ENCODE measurements at places on chromosomes 1 and 21. TPM values are rescaled to one million over a fixed set of nuclear protein-coding genes. Genes with fewer than 3 reads are reported as not detected.

GRCh38 chr1:115430441-115431158, 92.6 kb upstream of the NGF start:
- no peak for DNase-seq

The S100A1 gene
- not detected for total RNA-seq

- no peak for DNase-seq
Measured at GRCh38 chr1:93670141-93670540, 11.5 kb downstream of the BCAR3 start.

The SELL gene
- total RNA-seq: not detected

The AIDA gene
- total RNA-seq: 71.6 TPM

GRCh38 chr1:30465096-30465495, 258.3 kb downstream of the MATN1 start:
- DNase-seq: no peak

The F5 gene
- total RNA-seq: not detected

The C4BPA gene
- not detected for total RNA-seq

GRCh38 chr1:180219776-180220175, 10.3 kb upstream of the LHX4 start:
- no peak for DNase-seq

GRCh38 chr21:14755086-14755485, 209.0 kb upstream of the SAMSN1 start:
- DNase-seq: no peak

The C1orf116 gene
- total RNA-seq: 0.37 TPM

The TMEM269 gene
- total RNA-seq: 0.91 TPM

DNA sequence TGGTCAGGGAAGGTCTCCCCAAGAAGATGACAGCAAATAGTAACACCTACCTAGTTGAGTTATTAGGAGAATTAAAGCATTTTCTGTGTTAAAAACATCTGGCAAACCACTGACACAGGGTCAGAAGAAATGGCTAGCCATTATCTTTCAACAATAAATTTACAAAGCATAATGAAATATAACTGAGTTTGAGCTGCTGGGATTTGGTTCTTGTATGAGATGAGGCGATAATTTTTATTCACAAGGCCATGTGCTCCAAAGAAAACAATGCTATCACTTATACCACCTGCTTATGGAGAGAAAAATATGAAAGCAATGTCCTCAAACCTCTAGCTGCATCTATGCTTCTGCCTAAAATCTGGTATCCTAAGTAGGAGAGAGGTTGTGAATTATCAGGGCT, 202.3 kb downstream of the CRB1 start:
- DNase-seq: no peak

DNA sequence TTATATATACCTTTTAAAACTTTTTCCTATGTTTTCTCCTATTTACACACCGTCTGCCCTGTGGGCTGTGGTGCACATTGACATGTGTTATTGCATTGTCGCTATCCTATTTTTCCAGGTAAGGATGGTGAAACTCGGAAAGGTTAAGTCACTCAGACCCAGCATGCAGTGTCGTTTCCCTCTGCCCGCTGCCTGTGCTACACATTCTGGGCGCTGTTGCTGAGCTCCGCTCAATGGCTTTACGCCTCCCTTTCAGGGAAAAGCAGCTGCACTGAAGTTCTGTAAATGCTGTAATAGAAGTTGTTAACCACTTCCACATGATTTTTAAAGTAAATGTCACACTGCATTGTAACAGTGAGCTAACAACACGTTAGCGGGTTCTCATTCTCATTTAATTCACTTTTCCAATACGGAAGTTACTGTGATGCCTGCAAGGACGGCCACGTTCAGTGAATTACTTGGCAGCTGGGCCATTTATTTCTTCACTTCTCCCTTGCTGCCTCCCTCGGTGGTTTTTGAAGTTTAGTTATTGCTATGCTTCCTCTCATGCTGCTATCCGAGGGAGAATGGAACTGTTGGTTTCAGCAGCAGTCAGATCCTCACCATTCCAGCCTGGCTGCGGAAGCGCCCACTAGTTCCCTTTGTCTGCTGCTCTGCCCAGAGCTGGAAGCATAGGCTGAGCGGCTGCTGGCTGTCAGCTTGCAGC, 288.7 kb downstream of the SPATA17 start:
- no peak for DNase-seq

- no peak for DNase-seq
Measured at GRCh38 chr1:95095833-95096217, 21.3 kb upstream of the TLCD4 start.

The WDR64 gene
- not detected for total RNA-seq

The SFN gene
- total RNA-seq: 0.30 TPM

- no peak for DNase-seq
Measured at GRCh38 chr1:246901874-246902273, 29.9 kb downstream of the AHCTF1 start.

The SPRR5 gene
- total RNA-seq: not detected

- DNase-seq: no peak
Measured at GRCh38 chr1:197526736-197527371, 248.4 kb downstream of the DENND1B start.

DNA sequence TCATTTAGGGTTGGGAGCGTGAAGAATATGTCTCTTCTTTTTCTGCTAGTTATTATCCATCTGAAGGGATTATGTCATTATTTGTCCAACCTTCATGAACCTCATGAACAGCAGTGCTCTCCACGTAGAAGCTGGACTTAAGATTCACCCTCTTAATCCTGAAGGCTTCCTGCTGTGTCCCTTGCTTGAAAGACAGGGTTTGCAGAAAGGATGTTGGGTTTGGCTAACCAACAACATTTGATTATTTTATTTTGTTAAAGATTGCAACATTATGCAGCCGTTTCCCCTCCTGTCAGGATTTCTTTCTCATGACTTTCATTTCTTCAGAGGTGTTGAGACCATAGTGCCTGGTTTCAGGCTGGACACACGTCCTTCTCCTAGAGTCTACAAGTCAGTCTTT, 75.2 kb downstream of the NGF start:
- no peak for DNase-seq

DNA sequence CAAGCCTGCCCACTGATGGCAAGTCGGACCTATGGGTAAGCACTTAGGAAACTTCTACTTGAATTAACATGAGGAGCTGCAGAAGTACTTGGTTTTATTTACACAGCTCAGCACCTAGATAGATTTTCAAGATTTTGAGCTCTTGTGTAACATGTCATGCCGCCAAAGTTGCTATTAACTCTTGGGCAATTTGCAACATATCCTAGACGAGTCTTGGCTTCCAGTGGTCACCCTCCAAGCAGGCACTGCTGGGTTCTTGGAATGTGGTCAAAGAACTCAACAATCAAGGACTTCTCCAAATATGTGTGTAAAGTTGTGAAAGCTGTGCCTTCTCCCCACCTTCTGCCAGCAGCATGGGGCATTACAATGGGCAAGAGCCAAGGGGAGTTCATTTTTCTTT, 17.8 kb upstream of the GUCA2B start:
- no peak for DNase-seq

GRCh38 chr1:16631248-16632043, 18.1 kb upstream of the NBPF1 start:
- DNase-seq: no peak

- no peak for DNase-seq
Measured at GRCh38 chr1:150221552-150221951, 14.4 kb downstream of the ANP32E start.

DNA sequence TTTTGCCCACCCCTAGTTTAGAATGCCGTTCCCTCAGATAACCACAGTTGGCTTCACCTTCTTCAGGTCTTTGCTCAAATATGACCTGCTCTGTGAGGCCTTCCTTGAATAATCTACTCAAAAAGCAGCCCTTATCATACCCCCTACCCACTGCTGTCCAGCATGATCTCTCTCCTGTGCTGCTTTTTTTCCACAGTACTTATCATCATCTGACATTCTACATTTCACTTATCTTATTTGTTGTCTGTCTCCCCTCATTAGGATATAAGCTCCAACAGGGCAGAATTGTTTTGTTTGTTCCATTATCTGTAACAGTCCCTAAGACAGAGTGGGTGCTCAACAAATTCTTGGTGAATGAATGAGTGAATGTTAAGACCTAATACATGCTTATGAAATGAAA, 18.1 kb downstream of the USP24 start:
- DNase-seq: no peak

DNA sequence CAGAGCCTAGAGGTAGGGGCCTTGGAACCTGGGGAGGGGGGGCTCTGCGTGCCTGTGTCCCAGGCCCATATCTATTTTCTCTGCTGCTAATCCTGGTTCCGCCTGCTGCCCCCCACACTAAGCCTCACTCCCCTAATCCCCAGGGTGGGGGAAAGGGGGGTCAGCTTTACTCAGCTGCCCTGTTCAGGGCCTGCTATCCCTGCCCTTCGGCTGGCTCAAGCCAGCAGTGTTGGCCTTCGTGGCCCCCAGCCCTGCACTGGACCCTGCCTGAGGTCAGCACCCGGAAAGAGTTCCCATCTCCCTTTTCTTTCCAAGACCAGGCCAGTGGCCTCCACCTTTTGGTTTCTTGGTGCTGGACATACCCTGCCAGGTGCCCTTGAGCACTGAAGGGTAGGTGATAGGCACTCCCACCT, 8.4 kb downstream of the ZBTB7B start:
- no peak for DNase-seq

The RPE65 gene
- not detected for total RNA-seq

The CHIA gene
- not detected for total RNA-seq

- no peak for DNase-seq
Measured at GRCh38 chr1:97144527-97144926, 422.9 kb downstream of the PTBP2 start.

GRCh38 chr1:115123116-115123515, 33.8 kb upstream of the TSPAN2 start:
- DNase-seq: no peak

The OR2T8 gene
- total RNA-seq: not detected

The C1orf141 gene
- total RNA-seq: not detected

DNA sequence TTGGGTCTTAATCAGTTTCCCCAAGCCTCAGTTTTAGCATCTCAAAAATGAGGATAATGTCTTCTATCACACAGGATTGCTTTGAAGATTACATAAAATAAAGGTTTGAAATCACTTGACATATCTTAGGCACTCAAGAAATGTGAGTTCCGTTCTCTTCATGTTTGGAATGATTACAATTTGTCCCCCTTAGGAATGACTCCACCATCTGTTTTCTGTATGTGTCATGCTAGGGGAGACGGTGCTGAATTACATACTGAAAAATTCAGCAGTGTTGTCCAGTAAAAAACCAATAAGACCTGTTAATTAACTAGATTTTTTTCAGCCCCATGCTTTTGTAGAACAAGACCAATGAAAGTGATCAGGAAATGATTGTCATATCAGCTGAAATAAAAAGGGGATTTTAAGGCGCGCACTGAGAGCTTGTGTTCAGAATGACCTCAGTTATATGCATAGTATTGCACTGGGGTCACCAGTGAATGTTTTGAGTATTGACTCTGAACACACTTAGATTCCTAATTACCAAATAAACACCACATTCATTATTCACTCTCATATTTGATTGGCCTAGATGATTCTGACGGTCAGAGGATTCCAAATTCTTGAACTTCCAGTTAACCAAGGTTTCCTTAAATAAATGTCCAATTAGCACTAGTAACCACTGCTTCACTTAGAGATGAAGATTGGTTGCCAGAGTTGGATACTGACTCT, 114.5 kb upstream of the KCNK2 start:
- DNase-seq: no peak

DNA sequence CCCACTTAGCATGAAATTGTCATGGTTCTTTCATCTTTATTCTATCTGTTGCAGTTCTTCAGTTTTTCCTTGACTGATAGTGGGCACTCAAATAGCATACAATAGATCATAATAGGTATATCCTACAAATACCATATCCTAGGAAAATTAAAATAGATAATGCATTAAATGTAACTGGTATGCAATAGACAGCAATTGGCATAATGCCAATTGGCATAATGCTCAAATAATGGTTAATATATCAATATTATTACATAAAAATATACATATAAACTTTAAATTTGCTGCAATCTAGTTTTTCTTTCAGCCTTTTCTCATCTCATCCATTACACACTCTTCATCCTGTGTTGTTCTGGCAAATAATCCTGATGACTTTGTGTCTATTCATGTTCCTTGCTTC, 814.6 kb upstream of the TMPRSS15 start:
- no peak for DNase-seq

- DNase-seq: no peak
Measured at GRCh38 chr1:41414296-41414695, 53.1 kb downstream of the FOXO6 start.

DNA sequence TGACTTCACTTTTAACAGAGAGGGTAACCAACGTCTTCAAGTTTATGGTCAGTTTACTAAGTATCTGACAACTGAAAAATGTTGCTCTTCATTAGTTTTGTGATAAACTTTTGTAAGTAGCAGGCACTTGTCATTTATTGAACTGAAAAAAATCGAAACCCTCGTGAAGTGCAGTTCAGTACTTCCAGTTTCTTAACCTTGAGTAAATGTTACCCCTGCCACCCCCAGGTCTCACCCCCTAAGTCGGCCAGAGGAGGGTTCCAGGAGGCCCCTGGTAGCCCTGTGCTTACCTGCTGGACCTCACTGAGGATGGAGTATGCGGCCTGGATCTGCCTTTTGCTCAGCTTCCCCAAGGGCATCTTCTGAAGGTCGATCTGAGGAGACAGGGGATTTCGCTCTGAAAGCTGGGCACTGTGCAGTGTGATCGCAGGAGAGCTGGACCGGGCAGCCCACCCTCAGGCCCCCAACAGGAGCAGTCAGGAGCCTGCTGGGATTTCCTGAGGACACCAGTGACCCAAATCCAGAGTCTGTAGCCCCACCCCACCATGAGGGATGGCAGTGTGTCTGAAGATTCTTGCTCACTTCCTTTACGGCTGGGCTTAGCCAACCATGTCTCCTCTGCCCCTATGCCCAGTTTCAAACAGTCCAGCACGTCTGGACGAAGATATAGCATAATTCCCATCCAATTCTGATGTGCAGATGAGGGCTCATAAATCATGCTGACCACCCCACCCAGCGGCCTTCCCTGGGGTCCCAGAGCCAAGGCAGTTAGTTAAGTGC, 37.6 kb downstream of the PARP1 start:
- no peak for DNase-seq

The MOV10 gene
- total RNA-seq: 77.2 TPM

- DNase-seq: no peak
Measured at GRCh38 chr1:28482138-28482537, 23.7 kb upstream of the RCC1 start.

GRCh38 chr1:233719655-233720341, 105.9 kb downstream of the KCNK1 start:
- DNase-seq: no peak

- DNase-seq: no peak
Measured at GRCh38 chr1:75341537-75341936, 207.3 kb downstream of the LHX8 start.

The PRRC2C gene
- 218 TPM for total RNA-seq

- DNase-seq: no peak
Measured at GRCh38 chr1:224619209-224619608, 3.1 kb downstream of the CNIH3 start.

- no peak for DNase-seq
Measured at GRCh38 chr1:69195136-69195535, 372.6 kb upstream of the LRRC7 start.

The LCK gene
- total RNA-seq: not detected

The PRKAA2 gene
- total RNA-seq: 4.9 TPM

DNA sequence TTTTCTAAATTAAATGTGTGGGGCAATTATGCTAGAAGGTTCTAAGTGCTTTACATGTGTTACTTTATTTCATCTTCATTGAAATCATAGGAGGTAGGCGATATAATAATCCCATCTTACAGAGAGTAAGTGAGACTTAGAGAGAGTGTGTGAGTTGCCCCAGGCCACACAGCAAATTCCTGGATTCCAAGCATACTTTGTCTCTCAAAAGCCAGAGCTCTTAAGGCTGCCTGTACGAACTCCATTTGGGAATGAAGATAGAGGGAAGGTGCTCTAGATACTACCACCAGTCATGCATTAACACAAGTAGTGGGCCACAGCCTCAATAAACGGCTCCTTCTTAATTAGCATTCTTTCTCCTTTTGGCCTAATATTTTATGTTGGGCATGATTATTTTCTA, 170.1 kb downstream of the SIPA1L2 start:
- DNase-seq: no peak

The PRELP gene
- total RNA-seq: 2.9 TPM
